NCI-H1417 (cell line): ENCODE measurements at places on chromosomes 1 and 21.
A peak's percentile ranks its signal among the peaks of the same experiment; 100 is the strongest.

- no peak for DNase-seq
Measured at GRCh38 chr1:6509919-6510291, 18.4 kb upstream of the PLEKHG5 start.

DNA sequence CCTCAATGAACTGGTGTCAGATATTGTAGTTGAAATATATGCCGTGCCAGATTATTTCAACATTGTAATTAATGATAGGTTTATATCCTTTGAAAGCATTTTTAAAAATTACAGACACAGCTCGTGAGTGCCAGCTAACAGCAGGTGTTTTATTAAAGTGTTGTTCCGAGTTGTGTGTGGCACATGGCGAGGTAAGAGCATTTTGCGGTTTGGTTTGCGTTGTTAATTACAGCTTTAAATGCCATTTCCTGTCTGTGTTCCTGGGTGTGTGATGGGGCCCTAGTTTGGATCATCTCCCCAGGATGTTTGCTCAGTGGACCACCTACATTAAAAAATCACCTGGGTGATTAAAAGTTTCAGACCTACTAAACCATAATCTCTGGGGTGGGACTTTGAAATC is 97.4 kb downstream of the PRDM2 start:
- DNase-seq: peak; percentile 90

DNA sequence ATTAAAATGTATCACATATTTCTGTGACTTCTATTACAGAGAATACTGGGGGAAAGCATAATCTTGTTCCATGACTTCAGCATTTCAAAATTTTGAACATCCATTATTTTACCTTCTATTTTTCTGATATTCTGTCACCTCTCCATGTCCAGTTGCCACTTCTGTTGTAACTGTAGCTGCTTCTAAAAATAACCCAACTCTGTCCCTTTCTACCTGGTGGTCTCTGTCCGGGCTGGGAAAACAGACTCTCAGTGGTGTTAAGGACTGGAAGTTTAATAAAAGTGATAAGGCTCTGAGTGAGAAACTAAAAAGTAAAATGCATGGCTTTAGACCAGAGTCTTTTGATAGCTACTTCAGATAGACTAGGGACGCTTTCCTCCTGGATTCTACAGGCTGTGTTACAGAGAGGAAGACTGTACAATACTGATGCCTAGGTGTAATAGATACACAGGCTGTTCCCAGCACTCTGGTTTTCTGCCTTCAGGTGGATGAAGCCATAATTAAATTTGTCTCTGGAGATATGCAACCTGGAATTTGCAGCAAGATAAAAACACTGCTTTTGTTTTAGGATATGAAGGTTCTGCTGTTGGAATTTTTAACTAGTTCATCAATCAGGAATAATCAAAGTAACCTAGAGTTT is 42.1 kb upstream of the SEC16B start:
- no peak for DNase-seq

DNA sequence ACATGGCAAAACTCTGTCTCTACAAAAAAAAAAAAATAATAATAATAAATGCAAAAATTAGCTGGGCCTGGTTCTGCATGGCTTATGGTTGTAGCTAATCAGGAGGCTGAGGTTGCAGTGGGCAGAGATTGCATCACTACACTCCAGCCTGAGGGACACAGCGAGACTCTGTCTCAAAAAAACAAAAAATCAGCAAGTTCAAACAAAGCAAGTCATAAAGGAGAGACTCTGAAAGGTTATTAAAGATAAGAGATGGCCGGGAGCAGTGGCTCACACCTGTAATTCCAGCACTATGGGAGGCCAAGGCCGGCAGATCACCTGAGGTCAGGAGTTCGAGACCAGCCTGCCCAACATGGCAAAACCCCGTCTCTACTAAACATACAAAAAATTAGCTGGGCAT is 28.8 kb downstream of the COP1 start:
- DNase-seq: no peak

DNA sequence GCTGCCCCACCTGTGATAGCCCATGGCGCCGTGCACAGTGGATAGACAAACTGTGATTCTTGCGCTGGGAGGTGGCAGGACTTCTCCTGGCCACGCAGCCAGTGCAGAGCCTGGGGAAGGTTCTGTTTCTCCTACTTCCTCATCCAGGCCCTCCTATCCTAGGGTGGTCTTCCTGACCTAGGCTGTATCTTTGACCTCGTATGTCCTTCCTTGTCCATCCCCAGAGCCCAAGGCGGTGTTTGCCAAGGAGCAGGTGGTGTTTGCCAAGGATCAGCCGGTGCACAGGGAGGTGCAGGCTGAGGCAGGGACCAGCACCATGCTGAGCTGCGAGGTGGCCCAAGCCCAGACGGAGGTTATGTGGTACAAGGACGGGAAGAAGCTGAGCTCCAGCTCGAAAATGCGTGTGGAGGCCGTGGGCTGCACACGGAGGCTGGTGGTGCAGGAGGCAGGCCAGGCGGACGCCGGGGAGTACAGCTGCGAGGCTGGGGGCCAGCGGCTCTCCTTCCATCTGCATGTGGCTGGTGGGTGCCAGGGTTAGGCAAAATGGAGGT is 63.9 kb downstream of the OBSCN start:
- no peak for DNase-seq

DNA sequence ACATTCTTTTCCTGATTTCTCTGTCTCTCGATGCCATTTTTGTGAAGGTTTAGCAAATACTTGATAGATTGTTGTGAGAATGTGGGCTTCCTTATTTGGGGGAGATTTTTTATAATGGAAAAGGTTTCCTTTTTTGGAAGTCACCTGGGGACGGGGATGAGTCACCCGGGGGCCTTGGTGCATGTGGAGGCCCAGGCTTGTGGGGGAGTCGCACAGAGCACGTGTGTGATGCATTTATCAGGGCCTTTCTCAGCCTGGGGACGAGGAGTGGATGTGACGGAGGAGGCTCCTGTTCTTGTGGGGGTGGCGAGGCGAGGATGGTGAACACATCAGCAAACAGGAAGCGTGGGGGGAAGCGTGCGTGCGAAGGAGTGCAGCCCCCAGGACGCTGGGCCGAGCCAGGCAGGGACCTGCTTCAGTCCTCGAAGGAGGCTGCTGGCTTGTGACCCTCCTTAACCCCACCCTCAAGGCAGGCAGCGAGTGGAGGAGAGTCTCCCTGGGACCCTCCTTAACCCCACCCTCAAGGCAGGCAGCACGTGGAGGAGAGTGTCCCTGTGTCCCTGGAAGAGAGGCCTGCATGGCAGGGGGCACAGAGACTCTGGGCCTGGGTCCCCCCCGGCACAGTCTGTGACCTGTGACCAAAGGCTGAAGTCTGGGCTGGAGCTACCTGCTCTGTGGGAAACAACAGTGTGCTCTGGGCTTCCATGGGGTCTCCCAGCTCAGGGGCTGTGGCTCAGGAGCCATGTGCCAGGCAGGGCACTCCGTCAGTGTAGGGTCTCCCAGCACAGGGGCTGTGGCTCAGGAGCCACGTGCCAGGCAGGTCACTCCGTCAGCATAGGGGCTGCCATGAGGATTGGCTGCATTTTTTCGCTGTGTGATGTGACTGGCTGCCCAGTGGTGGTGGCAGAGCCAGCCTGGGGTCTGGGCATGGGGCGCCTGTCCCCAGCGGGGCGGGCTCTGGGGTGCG is 57.2 kb downstream of the AGPAT3 start:
- DNase-seq: no peak

- DNase-seq: peak; percentile 26
Measured at GRCh38 chr1:32406629-32407111, 12.4 kb upstream of the BSDC1 start.
